ENCODE measurements at places on chromosomes 11 and 22.

DNA sequence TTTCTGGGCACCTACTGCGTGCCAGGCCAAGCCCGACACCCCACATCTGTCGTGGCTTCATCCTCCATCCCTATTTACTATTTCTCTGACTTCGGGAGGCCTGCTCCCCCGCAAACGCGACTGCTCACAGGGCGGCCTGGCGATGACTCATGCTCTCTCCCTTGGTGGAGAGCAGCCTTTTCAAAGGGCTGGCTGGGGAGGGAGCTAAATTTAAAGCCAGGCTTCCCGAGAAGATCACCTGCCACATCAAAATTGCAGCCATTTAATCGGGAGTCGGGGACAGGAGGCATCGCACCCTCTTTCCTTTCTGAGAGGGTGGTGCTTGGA, 24.9 kb upstream of the SHISAL1 start:
- no peak for DNase-seq

GRCh38 chr11:44241851-44242250, 68.1 kb downstream of the ALX4 start:
- DNase-seq: no peak

- DNase-seq: no peak
These were observed 306.7 kb upstream of the MTNR1B start for GRCh38 chr11:92662601-92663360.

DNA sequence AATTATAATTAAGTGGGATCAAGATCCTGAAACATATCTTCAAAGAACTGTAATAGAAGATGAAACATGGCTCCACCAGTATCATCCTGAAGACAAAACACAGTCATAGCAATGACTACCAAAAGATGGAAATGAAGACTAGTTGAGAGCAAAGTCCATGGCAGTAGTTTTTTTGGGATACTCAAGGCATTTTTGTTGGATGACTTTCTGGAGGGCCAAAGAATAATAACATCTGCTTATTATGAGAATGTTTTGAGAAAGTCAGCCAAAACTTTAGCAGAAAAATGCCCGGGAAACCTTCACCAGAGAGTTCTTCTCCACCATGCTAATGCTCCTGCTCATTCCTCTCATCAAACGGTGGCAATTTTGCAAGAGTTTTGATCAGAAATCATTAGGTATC, 809.4 kb upstream of the RAG2 start:
- no peak for DNase-seq

DNA sequence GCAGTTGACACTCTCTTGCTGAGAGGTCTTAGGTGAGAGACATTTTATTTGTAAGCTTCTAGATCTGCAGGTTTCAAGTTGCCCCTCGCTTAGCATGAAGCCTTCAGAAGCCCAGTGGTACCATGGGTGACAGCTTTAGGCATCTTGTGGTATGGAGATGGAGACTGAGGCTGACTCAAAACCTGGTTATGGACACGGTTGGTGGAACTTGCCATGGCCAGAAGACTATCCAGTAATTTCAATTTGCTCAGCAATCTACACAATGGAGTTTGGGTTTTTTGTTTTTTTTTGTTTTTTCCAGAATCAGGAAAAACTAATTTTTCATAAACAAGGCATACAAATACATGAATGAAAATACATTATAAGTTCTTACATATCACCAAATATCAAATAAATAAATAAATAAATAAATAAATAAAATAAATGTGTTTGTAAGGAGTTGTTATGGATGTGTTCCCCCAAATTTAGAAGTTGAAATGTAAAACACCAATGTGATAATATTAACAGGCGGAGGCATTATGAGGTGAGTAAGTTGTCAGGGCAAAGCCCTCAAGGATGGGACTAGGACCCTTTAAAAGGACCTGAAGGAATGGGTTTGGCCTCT, 22.6 kb downstream of the ETS1 start:
- DNase-seq: no peak

DNA sequence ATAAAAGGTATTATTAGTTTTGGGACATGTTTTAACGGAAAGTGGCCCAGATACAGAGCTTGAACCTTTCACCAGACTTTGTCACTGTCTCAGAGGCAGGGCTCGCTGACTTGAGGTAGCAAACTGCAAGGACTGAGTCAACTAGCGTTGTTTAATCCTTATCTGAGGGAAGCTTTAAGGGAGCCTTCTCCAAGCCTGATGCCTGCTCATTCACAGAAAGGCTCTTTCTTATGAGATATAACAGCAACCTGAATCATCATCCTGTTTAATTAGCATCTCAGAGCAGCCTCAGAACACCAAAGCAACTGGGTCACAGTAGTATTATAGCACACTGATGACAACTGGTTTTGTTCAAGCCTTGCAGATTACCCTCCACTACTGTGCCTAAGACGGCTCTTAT, 54.2 kb upstream of the CYP2D6 start:
- DNase-seq: no peak

GRCh38 chr11:30902929-30903328, 316.8 kb upstream of the MPPED2 start:
- DNase-seq: no peak

GRCh38 chr11:77814848-77815247, 5.7 kb downstream of the RSF1 start:
- DNase-seq: no peak
